ENCODE measurements at places on chromosomes 13 and 19.

DNA sequence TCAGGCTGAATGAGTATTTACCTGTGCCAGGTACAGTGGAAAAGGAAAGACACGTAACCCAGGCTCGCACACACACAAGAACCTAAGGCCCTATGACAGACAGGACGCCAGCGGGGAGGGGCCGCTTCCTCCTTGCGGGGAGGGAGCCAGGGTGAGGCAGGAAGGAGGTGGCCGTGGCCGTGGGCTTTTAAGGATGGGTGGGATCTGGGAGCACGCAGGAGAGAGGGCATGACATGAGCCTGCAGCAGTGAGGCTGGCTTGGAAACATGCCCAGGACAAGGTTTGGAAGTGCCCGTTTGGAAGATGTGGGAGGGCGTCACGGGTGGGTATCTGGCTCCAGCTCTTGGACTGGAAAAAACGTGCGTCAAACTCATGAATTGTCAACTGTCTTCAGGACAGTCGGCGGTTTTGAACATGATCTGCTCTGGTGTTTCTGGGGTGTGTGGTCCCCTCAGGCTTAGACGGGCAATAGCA, 20.1 kb downstream of the SH3GL1 start:
- DNase-seq: no peak

DNA sequence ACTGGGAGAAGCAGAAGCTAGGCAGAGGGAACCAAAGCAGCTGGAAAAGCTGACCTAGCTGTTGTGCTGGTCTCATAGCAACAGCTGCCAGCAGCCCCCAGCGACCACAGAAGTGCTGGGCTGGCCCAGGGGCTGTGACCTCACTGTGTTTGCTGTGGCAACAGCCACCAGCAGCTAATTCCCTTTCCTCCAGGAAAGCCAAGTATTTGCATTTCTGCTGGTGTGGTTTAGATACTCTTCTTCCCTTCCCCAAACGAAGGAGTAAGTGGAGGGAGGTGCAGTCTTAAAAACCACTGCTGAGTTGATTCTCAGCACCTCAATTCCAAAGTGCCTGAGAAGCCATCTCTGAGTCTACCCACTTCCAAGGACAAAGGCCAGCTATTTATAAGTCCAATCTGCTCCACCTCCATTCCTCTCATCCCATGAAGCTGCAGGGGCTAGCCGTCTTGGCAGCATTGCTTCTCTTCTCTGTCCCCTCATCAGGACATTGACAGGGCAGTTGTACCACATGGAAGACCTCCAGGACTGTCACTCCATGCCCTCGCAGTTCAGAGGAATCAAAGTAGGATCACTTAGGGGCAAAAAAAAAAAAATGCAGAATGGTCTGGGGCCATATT, 11.5 kb upstream of the CCDC97 start:
- DNase-seq: peak; percentile 33

DNA sequence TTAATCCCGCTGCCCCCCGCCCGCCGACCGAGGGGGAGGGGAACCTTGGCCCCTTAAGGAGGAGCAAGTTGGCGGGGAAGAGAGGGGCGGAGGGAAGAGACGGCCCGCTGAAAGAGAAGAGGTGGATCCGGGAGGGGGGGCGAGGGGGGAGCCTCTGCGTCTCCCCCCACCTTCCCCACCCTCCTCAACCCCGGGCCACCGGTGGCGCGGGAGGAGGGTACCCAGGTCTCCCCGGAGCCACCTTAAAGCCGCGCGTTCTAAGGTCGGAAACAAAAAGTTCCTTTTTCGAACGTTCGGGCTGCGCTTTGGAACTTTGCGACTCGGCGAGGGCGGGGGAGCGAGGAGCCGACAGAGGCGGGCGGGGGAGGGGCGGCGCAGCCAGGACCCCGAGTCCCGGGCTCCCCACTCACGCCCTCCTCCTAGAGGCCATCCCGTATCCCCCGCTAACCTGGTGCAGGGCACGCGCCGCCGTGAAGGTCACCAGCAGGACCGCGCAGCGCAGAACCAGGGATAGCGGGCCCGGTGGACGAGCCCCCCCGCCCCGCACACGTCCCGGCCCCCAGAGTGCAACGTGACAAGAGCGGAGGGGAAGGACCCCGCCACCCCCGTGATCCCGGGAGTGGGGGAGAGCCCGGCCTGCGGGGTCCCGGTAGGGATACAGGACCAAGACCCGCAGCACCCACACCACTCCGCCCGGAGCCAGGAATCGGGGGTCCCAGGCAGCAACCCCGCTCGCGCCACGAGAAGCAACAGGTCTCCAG, 659 bp downstream of the ERF start:
- DNase-seq: no peak

DNA sequence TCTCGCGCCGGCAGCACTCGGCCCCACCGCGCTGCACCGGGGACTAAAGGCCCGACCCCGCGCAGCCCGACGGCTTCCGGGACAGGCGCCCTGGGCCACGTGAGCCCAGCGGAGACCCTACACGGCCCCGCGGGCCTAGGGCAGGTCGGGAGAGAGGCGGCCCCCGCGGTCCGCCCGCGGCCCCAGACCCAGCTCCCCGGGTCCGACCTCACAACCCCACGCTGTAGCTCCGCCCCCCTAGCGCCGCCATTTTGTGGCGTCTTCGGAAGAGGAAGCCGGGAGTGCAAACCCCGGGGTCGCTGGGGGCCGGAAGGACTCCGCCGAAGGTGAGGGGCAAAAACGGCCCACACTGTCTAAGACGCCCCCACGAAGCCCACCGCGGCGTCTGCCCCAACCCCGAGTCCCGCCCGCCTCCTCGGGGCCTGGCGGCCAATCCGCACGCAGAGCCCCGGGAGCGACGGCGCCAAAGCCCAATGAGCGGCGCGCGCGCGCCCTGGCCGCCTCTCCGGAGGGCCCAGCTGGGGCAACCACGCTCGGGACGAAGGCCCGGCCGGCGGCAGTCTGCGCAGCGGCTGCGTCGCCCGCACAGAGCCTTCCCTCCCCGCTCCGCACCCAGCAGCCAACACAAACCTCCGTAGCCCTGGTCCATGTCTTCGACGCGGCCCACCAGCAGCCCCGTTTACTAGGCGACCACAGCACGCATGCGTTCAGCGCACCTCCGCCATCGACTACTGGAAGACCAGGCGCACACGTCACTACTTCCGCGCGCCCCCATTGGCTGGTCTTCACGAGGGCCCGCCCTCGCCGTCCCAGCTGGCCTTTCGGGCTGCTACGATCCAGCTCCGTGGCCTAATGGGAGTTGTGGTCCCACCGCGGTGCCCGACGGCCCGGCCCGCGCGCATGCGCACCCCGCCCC, at the start of gene AKAP8:
AKAP8 (minus strand) TSS at position 705 of the 916 bp plus-strand sequence; CDS start at position 649, 56 bp downstream.
- peak; percentile 95 for DNase-seq

- DNase-seq: no peak
Observed at GRCh38 chr13:48775804-48776203, 122.1 kb downstream of the CYSLTR2 start.

GRCh38 chr13:33537026-33537425, 251.5 kb upstream of the STARD13 start:
- DNase-seq: no peak

DNA sequence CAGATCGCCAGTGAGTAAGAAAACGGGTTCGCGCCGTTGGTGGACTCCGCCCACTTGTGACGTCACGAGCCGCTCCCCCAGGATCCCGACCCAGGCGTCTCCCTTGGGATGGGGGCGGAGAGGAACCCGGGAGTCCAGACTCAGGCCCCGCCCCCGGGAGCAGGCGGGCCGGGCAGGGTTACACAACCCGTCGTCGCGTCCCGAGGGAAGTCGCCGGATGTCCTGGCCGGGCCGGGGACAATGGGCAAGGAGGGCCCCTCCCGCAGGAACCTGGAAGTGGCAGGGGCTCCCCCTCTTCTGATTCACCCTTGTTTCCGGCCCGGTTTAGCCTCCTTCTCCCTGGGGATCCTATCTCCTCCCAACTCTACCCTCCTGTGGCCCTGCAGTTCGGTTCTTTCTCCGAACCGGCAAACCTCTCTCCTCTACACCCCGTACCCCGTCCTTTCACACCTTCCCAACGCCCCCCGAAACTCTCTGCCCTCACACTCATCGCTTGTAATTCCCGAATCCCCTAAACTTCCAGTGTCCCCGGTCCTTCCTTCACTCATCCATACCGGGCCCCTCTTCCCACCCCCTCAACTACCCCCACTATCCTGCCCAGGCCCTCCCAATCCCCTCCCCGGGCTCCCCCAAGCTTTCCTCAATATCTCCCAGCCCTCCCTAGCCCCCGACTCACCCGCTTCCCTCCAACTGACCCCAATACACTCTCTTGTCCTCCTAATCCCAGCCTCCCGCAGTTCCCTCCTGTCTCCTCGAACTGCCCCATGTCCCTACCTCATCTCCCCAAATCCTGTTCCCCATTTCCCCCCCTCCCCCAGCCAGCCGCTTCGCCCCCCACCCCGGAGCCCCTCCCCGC, 20.0 kb upstream of the ERCC1 start:
- no peak for DNase-seq

DNA sequence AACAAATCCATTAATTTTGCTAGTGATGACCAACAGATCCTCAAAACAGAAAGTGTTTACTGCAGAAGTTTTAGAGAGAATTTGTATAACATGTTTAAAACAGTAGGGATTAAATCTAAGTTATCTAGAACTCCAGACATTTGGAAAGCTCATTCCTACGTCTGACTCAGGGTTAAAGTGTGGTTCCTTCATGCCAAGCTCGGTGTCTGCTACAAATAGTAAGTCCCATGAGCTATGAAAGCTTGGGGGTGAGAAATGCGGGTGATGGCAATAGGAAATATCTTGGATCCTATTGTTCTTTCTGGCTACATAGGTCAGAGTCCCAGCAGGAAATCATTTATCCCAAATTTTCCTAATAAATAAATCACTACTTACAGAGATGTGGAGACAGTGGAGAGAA, 867.1 kb downstream of the UQCRFS1 start:
- DNase-seq: no peak

- DNase-seq: no peak
Observed at GRCh38 chr13:46179491-46179908, 2.5 kb downstream of the LCP1 start.

DNA sequence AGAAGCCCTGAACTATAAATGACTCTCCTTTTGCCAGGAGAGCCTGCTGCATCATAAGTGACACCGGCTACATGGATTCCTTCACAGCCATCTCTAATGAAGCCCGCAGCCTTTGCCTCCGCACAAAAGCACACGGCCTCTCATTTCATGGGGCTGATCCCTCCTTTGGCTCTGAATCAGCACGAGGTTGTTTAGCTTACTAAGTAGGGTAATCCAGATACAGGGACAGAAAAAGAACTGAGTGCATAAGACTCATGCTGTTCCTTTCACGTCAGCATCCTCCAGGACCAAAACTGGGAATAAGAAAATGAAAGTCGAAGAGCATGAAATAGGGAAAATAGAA, 136.3 kb downstream of the DCT start:
- no peak for DNase-seq

GRCh38 chr13:22017226-22017625, 346.4 kb downstream of the FGF9 start:
- DNase-seq: no peak

- DNase-seq: no peak
Observed at GRCh38 chr13:111302045-111302726, 18.3 kb upstream of the TEX29 start.

GRCh38 chr13:109812382-109812781, 26.0 kb upstream of the IRS2 start:
- DNase-seq: no peak

DNA sequence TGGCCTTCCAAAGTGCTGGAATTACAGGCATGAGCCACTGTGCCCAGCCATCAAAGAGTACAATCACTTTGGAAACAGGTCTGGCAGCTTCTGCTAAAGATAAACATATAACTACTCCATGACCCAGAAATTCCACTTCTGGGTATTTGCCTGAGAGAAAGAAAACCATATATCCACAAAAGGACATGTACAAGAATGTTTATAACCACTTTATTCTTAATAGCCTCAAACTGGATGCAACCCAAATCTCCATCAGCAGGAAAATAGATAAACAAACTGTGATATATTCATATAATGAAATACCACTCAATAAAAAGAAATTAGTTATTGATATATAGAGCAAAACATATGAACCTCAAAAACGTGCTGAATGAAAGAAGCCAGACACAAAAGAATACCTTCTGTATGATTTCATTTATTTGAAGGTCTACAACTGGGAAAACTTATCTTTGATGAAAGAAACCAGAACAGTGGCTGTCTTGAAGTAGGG, 40.5 kb downstream of the TEX26 start:
- DNase-seq: no peak

- no peak for DNase-seq
Observed at GRCh38 chr19:49710372-49710951, 19.5 kb downstream of the CPT1C start.

DNA sequence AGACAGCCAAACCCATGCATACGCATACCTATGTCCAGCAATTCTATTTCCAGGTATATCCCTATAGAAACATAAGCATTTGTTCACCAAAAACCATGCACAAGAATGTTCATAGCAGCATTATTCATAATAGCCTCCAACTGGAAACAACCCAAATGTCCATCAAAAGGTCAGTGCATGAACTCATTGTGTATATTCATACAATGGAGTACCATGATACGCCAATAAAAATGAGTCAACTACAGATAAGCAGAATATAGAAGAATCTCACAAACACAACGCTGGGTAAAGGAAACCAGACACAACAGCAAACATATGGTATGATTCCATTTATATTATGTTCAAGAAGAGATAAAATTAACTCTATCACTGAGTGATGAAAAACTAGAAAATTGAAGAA, 23.8 kb downstream of the DEDD2 start:
- no peak for DNase-seq

GRCh38 chr19:20080656-20081055, 2.9 kb downstream of the ZNF90 start:
- no peak for DNase-seq

DNA sequence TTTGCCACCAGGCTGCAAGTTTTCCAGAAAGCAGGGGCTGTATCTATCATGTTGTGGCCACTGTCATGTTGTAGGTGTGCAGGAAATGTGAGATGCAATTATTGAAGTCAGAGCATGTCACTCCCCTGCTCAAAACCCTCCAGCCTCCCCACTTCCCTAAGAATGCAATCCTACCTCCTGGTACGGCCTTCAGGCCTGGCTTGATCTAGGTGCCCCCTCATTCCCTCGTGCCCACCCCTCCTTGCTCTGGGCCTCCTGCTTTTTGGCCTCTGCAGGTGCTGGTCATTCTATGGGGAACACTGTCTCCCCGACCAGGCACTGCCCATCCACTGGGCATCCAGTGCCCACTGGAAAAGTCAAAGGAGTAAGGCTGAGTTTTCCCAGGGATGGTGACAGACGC, 28.5 kb upstream of the MATK start:
- no peak for DNase-seq

- DNase-seq: peak; percentile 94
Observed at GRCh38 chr19:40465557-40466218, at the start of gene BLVRB. Gene BLVRB (minus strand): TSS chr19:40465745. CDS start chr19:40465688, 57 bp downstream.

GRCh38 chr13:96090240-96091101, 564 bp downstream of the HS6ST3 start:
- DNase-seq: no peak

DNA sequence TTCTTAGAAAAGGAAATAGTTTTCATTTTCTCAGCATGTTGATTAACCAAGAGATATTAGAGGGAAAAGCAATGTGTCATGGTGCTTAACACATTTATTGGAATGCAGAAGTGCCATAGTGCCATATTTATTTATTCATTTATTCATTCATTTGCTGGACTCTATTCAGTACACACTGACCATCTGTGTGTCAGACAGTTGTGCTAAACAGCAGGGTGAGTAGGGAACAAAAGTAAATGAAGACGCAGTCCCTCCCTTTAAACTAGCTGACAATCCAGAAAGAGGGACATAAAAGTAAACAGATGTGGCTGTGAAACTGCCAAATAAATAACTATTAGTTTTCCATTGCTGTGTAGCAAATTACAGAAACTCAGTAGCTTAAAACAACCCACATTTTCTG, 323.7 kb downstream of the MTUS2 start:
- DNase-seq: no peak

- DNase-seq: no peak
Observed at GRCh38 chr13:98390086-98390715, 186.7 kb downstream of the STK24 start.

All from NT2/D1 (cell line).